Sigmoid colon (tissue), 7 donors: ENCODE measurements at places on chromosomes 4 and X. TPM values are rescaled to one million over a fixed set of nuclear protein-coding genes. Genes with fewer than 3 reads are reported as not detected.

CT47B1 gene
- not detected for total RNA-seq

PAGE5 gene
- not detected for total RNA-seq

QRFPR gene
- total RNA-seq = not detected

DUSP21 gene
- total RNA-seq = not detected

SPANXC gene
- not detected for total RNA-seq

TBC1D9 gene
- total RNA-seq = 9.2 TPM

CYLC1 gene
- not detected for total RNA-seq

SHOX gene
- 0.41 TPM for total RNA-seq

STARD8 gene
- 8.6 TPM for total RNA-seq

PDLIM3 gene
- total RNA-seq = 568 TPM

CFAP99 gene
- not detected for total RNA-seq

NALF2 gene
- total RNA-seq = not detected

GLUD2 gene
- 2.3 TPM for total RNA-seq

MAML3 gene
- 6.4 TPM for total RNA-seq

MAGEA2 gene
- not detected for total RNA-seq

TBX22 gene
- not detected for total RNA-seq

VGLL1 gene
- not detected for total RNA-seq

ETNPPL gene
- total RNA-seq = not detected

ETDB gene
- total RNA-seq = not detected

PSMD10 gene
- total RNA-seq = 21.6 TPM

- no peak for DNase-seq
Observed at GRCh38 chr4:83779103-83780052, 243.5 kb downstream of the GPAT3 start.

- DNase-seq = no peak
Observed at GRCh38 chr4:127149086-127149485, 483.7 kb upstream of the INTU start.

DNA sequence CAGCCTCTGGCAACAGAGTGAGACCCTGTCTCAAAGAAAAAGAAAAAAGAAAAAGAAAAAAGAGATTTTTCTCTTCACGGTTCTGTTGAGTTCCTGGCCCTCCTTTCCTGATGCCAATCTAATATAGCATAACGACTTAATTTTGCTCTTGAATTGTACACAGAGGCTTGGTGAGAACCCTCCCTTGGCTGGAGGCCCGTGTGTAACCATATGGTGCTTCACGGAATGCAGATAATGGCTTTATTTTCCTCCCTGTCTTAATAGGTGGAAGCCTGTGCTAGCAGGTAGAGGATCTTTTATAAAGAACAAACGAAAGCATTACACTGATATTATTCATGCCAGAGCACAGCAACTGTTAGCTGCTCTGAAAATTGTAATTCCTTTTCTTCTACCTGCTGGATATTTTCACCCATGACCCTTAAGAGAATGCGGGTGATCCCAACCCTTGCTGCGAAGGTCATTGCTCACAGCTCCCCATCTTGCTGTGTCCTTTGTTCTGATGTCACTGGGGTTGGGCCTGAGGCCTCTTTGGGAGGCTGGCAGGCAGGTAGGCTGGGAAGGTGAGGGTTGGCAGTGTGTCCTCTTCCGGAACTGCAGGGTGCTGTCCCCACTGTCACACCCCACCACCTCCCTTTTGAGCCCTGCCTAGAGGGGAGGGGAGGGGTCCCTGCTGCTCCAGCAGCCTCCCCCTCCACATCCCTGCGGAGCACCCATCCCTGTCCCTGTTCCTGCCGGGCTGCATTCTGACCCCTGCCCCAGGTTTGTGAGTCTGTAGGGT lies 83.8 kb upstream of the STOX2 start:
- no peak for DNase-seq

GRCh38 chrX:51487960-51488267 lies 8.5 kb downstream of the NUDT11 start:
- DNase-seq = no peak

DNA sequence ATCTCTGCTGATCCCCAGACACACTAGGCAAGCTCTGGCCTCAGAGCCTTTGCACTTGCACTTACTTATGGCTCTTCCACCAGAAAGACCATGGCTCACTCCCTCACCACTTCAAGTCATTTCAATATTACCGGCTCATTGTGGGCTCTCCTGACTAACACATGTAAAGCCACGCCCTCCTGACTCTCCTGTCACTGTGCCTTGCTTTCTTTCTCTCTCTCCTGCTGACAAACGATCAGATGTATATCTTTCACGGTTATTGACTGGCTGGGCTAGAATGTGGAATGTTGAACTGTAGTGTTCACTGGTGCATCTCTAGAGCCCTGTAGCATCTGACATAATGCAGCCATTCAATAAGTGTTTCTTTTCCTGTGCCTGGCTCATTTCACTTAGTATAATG lies 425.1 kb downstream of the RAB28 start:
- no peak for DNase-seq

GRCh38 chr4:34191443-34191842 lies 2052.9 kb downstream of the ARAP2 start:
- DNase-seq = no peak

GRCh38 chr4:152246659-152247058 lies 289.2 kb downstream of the FBXW7 start:
- DNase-seq = no peak

DNA sequence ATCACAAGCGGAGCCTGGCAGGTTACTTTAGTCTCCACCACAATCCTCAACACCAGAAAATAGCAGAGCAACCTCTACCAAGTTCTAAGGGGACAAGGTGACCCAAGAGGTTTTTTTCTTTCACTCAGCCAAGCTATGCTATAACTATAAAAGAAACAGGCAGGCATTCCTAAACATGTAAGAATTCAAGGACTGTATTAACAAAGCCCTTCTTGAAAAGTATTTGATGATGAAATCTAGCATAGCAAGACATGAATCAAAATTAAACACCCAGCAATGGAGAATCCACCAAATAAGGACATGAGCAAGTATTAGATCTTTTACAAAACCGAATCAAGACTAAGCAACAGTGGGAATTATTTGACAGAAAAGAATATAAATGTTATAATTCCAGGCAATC lies 25.7 kb upstream of the C1QTNF7 start:
- no peak for DNase-seq

- no peak for DNase-seq
Observed at GRCh38 chr4:81694176-81694913, 222.6 kb upstream of the RASGEF1B start.

DNA sequence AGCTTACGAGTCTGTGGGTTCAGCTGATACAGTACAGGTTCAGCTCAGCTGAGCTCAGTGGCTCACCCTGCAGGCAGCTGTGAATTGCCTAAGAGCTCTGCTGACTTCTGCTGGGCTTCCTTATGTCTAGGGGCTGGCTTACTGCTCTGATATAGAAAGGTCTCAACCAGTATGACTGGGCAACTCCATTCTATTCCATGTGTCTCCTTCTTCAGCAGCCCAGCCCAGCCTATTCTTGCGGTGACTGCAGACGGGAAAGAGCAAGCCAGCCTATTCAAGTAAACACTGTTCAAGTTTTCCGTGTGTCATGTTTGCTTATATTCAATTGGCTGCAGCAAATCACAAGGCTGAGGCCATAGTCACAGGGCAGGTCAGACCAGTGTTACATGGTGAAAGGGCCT lies 615.4 kb upstream of the ZFP42 start:
- DNase-seq = no peak

- no peak for DNase-seq
Observed at GRCh38 chrX:154661899-154662298, 8.5 kb upstream of the CTAG2 start.

DNA sequence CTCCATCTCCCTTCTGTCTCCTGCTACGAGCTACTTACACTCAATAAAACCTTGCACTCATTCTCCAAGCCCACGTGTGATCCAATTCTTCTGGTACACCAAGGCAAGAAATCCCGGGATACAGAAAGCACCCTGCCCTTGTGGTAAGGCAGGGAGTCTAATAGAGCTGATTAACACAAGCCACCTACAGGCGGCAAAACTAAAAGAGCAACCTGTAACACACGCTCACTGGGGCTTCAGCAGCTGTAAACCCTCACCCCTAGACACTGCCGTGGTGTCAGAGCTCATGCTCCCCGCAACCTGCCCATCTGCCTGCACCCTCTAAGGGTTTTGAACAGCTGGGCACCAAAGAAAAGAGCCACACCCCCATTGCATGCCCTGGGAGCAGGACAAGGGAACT lies 755.4 kb upstream of the HTR2C start:
- DNase-seq = no peak

- no peak for DNase-seq
Observed at GRCh38 chr4:116180157-116180601, 905.2 kb downstream of the TRAM1L1 start.

- DNase-seq = no peak
Observed at GRCh38 chr4:82913305-82913704, 12.8 kb downstream of the THAP9 start.

DNA sequence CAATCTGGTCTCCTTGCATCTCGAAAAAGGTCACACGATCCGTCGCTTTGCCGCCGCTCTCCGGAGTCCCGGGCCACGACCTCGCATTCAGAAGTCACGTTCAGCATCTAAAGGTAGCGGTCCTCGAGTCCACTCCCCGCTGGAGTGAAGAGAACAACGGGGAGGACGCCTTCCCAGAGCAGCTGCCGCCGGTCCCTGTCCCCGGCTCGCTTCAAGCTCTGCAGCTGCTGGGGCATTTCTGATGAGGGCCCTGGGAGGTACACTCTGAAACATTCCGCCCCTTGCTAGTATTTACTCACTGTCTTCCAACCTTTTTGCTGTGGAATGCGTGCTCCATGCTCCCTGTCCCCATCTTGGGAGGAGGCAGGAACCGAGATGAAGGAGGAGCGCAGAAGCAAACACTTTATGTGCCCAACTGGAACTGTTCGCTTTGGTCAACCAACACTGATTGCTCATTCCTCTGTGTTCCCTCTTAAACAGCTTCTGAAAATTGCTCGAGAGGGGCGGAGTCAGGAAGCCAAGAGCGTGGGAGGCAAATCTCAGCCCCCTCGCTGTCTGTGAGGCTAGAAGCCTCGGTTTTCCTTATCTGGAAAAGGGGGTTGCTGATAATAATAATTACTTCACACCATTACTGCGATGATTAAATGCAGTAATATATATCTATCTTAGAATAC lies 6.4 kb upstream of the VAMP7 start:
- no peak for DNase-seq

- no peak for DNase-seq
Observed at GRCh38 chr4:108172753-108173598, 4.2 kb upstream of the LEF1 start.

GRCh38 chr4:125016892-125017299 lies 297.9 kb upstream of the FAT4 start:
- no peak for DNase-seq

DNA sequence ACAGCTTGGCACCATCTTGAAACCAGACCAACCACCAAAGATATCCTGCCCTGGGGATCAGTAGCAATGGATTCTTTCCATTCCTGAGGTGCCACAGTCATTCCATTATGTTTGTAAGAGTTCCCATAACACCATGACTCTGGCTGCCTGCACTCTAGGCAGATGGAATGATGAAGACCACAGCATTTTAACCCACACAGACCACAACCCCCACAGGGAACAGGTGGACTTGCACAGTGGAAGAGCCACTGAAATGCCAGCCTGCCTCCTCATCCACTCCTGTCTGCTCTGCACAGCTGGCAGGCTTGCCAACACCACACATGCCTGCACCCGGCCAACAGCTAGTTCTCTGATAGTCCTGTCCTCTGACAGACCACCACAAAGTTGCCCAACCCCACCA lies 2362.2 kb upstream of the AGA start:
- no peak for DNase-seq

DNA sequence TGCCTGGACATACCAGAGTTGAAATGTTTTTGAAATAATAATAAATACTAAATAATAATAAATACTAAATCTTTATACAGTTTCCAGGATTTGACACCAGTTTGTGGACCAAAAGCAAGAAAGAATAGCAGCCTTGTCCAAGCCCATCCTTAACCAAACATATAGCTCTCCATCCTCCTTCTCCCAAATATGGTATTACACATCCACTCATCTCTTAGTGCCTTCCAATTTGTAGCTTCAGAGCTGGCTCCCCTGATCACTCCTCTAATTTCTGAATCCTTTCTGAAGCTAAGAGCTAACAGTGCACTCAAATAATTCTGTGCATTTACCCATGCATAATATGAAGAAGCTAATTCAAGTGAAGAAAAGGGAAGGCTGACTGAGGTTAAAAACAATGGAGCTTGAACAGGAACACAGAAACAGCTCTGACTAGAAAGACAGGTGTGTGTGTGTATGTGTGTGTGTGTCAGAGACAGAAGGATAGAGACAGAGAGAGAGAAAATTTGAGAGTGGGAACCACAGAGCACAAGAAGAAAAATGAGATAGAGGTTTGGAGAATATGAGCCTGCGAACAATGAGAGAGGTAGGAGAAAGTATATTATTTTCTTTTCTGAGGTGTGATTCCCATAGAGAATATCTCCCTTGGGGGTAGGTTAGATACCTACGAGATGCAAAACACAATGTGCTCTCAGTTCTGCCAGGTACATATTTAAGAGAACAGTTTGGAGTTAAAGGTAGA lies 123.5 kb downstream of the CAMK2D start:
- no peak for DNase-seq

DNA sequence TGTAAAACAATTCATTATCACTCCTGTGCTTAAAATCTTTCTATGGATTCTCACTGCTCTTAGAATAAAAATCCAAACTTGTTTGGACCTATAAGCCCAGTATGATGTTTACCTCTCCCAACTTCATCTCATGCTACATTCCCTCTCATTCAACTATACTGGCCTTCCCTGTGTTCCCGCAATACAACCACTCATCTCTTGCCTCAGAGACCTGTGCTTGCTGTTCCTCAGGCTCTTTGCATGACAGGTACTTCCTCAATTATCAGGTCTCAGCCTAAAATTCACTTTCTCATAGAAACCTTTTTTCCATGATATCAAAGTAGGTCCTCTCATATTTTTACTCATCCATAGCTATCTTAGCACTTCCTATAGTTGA lies 71.7 kb downstream of the ENOX2 start:
- no peak for DNase-seq

DNA sequence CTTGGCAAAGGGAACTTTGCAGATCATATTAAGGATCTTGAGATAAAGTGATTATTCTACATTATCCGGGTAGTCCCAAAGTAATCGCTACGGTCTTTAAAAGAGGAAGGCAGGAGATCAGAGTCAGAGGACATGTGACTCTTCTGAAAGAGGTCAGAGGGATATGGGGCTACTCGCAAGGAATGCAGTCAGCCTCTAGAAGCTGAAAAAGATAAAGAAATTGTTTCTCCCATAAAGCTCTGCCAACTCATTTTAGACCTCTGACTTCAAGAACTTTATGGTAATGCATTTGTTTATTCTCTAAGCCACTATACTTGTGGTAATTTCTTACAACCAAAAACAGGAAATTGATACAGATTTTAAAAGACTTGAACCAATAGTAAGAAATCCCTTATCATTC lies 48.6 kb downstream of the NPY5R start:
- DNase-seq = no peak

DNA sequence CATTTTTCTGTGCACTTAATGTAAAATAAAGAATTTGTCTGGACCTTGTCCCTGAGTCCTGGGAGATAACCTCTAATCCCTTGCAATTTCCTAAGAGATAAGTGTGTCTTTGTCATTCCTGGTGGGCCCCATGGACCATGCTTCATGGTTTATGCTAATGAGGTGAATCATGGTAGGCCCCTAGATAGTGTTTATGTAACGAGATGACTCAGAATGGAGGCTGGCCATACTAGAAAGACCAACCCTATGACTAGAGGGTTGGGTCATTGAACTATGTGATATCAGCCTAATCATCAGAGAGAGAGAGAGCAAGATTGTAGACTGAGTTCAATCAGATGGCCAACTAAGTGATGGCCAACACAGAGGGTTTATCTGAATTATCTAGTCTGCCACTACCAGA lies 64.2 kb upstream of the NHSL2 start:
- no peak for DNase-seq
